ENCODE measurements at places on chromosomes 2 and 18.
A peak's percentile ranks its signal among the peaks of the same experiment; 100 is the strongest.

DNA sequence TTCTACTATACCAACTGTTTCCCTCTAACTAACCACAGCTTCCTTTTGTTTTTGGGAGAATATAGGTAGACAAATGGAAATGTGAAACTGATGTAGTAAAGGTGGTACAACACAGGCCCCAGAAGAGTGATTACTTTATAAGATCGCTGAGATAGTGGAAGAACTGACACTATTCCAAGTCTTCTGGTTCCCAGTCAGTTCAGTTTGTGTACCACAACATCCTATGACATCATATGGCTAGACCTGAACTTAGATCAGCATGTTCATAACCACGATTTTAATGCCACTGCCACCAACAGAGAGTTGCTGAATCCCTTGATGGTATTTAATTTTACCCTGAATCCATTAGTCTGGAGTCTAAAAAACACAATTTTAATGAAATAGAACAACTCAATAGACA, 328.9 kb downstream of the GPD2 start:
- DNase-seq = no peak

GRCh38 chr2:226797289-226797988, 2.2 kb downstream of the IRS1 start:
- no peak for DNase-seq

- DNase-seq = no peak
Measured at GRCh38 chr18:7157760-7158159, 40.2 kb upstream of the LAMA1 start.

- no peak for DNase-seq
Measured at GRCh38 chr2:238427435-238428162, 872 bp downstream of the ASB1 start.

- no peak for DNase-seq
Measured at GRCh38 chr2:190506666-190507065, 27.9 kb downstream of the NEMP2 start.

DNA sequence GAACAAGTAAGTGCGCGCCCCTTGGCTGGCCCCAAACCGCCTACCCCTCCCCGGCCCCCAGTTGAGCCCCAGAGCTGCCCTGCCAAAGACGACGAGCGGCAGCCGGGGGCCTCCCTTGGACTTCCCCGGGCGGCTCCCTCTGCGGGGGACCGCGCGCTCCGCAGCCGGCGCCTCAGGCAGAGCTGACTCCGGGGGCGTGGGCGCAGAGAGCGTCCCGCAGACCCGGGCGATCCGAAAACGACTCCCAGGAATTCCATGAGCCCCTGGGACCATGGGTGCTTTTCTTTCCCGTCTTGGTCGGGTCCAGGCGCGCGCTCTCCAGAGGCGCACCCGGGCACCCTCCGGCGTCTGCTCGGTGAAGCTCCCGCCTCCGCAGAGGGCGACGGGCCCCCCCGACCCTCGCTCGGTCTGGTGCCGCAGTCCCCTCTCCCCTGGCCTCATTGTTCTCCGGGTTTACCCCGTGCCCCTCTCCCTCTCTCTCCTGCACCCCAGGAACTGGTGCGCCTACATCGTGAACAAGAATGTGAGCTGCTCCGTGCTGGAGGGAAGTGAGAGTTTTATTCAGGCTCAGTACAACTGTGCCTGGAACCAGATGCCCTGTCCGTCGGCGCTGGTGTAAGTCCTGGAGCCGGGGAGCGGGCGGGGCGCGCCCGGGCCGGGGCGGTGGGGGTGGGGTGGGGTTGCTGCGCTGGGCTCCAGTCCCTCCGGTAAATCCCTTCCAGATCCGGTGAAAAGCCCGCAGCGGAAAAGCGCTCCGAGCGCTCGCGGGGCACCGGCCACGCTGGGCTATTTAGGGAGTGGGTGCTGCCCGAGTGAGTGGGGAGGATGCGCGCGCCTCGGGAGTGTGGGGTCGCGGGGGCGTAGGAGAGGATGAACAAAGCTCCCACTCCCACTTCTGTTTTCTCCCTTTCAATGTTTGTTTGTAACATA, 776 bp downstream of the EMILIN2 start:
- peak; percentile 39 for DNase-seq

- no peak for DNase-seq
Measured at GRCh38 chr2:58638256-58638805, 397.2 kb upstream of the FANCL start.

GRCh38 chr2:196925768-196926561, 542 bp downstream of the PGAP1 start:
- DNase-seq = peak; percentile 30

DNA sequence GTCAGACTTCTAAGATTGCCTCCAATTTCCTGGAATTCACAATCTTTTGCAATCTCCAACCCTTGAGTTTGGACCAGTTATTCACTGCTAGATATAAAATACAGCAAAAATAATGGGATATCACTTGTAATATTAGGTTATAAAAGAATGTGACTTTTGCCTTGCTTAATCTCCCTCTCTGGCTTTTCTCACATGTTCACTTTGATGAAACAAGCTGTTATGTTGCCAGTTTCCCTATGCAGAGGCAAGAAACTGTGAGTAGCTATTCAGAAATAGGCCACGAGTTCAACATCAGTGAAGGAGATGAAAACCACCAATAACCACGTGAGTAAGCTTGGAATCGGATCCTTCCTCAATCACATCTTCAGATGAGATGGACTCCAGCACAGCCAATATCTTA, 842.7 kb downstream of the RNF144A start:
- no peak for DNase-seq

GRCh38 chr2:134630504-134631159, 88.2 kb downstream of the TMEM163 start:
- DNase-seq = no peak

DNA sequence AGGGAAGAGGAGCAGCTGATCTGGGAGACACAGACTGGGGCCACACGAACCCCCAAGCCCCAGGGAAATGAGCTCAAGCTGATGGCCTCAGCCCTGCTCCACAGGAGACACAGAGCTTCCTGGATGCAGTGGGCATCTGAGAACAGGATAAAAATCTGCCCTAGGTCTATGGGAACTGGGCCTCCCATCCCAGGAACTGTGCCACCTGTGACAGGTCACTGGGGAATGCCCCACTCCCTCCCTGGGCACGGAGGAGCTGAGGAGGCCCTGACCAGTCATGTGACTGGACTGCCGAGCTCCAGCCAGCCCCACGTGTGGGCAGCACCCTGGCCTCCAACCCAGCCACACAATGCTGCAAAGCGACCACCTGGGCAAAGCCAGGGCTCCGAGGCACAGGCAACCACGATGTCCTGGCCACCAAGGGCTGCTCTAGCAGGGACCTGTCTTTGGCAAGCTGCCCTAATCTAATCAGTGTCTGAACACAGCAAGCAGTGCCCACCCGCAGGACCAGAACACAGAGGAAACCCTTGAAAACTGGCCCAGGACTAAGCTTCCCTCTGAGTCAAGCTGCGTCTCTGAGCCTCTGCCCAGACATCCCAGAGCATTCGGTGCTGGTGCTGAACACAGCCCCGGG, 57.8 kb upstream of the ID2 start:
- DNase-seq = no peak

- no peak for DNase-seq
Measured at GRCh38 chr2:31070339-31071125, 67.7 kb downstream of the GALNT14 start.

DNA sequence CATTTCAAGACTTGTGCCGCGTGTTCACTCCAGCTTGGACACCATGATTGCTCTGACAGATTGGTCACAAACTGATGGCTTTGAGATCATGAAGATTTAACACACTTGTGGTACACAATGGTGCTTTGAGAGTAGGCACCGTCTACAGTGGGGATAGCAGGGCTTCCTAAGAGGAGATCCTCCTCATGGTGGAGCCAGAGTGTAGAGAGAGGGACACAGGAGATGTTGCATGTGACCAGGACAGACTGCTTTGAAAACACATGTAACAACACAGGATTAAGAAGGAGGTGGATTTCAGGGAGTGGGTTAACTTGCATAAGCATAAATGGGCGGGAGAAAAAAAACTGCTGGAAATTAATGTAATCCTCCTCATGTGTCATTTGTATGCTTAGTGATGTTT, 95.7 kb upstream of the LINC00305 start:
- DNase-seq = no peak

DNA sequence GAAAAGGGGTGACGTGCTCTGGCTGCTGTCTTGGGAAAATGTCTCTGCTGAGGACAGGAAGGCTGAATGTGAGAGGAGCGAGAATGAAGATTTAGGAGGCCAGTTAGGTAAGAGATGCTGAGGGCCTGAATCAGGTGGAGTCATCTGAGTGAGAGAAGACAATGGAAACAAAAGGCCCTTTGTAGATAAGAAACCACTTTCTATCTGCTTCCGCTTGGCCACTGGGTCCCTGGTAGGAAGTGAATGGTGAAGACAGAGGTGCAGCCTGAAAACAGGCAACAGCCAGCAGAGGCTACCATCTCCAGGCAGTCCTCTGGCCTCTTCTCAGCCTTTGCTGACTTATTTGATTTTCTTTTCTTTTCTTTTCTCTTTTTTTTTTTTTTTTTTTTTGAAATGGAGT, 374.0 kb upstream of the SLC14A2 start:
- DNase-seq = no peak

DNA sequence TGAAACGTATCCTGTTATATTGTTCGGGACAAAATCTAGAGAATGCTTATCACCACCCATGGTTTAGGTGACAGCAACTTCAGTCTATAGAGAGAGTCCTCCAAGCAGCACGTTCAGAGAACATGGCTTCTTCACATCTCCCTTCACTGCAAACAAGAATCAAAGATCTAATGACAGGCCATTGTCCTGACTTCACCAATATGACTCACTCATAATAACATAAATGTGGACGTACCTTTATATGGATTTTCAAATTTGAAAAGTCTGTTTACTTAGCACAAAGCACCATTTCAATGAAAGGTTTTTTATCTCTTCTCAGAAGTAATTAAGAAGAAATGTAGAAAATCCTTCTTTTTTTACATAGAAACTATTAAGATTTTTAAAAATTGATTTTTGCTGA, 46.7 kb downstream of the KLF7 start:
- no peak for DNase-seq

DNA sequence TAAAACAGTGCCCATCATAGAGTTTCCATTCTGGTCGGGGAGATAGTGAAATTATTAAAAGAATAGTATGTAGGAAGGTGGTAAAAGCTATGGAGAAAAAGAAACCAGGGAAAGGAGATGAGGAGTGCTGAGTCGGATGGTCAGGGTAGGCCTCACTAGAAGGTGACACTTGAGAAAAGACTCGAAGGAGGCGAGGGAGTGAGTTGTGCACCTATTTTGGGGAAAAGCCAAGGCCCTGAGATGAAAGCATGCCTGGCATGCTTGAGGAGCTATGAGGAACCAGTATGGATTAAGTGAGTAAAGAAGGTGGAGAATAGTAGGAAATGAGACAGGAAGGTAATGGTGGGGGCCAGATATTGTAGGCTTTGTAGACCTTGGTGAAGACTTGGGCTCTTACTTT, 7.3 kb upstream of the TTLL4 start:
- DNase-seq = no peak

- no peak for DNase-seq
Measured at GRCh38 chr2:233593201-233593600, 24.2 kb upstream of the UGT1A8 start.

GRCh38 chr2:169072163-169072925, 3.0 kb downstream of the DHRS9 start:
- DNase-seq = no peak

DNA sequence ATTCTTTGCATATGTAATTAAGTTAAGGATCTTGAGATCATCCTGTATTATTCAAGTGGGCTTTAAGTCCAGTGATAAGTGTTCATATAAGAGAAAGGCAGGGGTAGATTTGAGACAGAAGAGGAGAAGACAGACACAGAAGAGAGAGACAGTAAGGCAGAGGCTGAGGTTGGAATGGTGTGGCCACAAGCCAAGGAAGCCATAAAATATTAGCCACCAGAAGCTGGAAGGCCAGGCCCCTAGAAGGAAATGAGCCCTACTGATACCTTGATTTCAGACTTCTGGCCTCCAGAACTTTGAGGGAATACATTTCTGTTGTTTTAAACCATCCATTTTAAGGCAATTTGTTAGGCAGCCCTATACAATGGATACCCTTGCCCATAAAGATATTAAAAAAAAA, 66.9 kb upstream of the DLX2 start:
- no peak for DNase-seq

GRCh38 chr2:121046335-121046734, 238.7 kb downstream of the TFCP2L1 start:
- no peak for DNase-seq

GRCh38 chr2:122639711-122640110, 884.3 kb downstream of the TSN start:
- no peak for DNase-seq

GRCh38 chr2:227301523-227301922, 23.5 kb upstream of the MFF start:
- no peak for DNase-seq

DNA sequence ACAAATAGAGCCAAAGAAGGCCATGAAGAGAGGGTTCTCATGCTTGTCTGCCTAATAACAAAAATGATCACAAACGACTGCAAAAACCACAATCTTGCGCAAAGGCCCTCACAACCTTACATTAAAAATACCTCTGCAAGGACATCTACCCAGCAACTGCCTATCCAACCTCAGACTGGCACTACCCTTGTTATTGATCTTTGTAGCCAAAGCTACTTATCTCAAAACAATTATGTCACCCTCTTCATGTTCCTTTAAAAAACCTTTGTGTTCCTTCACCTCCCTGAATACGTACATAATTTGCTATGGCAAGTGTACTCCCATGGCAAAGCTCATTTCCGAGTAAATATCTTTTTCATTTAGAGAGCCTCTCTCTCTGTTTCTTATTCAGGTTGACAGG, 44.1 kb downstream of the TMEM163 start:
- no peak for DNase-seq

GRCh38 chr2:45962177-45962921, 310.9 kb downstream of the PRKCE start:
- no peak for DNase-seq

DNA sequence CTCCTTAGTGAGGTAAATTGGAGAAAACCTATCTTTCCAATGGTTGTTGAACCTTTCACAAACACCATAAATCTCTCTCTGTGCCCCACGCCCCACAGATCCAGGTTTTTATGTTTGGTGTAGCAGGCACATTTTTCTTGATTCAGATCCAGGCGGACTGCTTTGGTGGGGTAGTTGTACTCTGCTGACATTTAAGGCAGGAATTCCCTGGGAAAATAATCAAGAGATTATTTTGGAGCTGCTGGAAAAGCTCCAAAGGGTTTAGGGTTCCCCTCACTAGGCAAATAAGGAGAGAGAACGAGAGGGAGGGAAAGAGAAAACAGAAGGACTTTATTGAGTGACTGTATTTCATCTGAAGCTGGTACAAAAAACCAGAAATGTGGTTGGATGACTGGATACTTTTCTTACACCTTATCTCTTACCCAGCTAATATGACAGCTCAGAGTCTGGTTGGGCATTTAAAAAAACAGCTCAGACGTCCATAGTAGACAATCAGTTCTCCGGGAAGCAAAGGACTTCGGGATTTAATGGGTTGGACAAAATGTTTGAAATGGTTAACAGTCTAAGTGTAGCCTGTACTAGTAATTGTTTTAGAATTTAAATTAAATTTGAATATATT, 3.6 kb upstream of the AQP4 start:
- no peak for DNase-seq

- no peak for DNase-seq
Measured at GRCh38 chr2:61471905-61472805, 1.3 kb upstream of the USP34 start.

GRCh38 chr2:159177957-159178356, 108.5 kb downstream of the WDSUB1 start:
- no peak for DNase-seq
